ENCODE measurements at places on chromosomes 13 and 19.
A peak's percentile ranks its signal among the peaks of the same experiment; 100 is the strongest.

GRCh38 chr19:17332677-17333581, 1.7 kb downstream of the ANO8 start:
- peak; percentile 35 for DNase-seq

DNA sequence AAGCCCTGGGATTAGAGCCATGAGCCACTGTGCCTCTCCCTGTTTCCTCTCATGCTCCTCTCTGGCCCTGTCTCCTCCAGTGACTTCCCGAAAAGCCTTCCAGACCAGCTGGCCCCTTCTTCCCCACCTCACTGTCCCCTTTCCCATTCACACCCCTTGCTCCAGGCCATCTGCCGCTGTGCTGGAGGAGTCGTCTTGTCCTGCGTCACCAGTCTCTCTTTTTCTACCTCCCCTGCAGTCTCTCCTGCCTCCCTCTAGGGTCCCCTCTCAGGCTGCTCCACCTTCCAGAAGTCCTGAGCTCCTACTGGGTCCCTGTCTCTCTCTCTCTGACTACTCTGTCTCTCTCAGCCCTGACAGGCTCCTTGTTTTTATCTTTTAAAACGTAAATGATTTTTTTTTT, 5.3 kb upstream of the FFAR1 start:
- no peak for DNase-seq

GRCh38 chr13:38898481-38898880, 92.2 kb downstream of the STOML3 start:
- no peak for DNase-seq

- no peak for DNase-seq
Observed at GRCh38 chr19:3370214-3370720, 3.9 kb downstream of the NFIC start.

DNA sequence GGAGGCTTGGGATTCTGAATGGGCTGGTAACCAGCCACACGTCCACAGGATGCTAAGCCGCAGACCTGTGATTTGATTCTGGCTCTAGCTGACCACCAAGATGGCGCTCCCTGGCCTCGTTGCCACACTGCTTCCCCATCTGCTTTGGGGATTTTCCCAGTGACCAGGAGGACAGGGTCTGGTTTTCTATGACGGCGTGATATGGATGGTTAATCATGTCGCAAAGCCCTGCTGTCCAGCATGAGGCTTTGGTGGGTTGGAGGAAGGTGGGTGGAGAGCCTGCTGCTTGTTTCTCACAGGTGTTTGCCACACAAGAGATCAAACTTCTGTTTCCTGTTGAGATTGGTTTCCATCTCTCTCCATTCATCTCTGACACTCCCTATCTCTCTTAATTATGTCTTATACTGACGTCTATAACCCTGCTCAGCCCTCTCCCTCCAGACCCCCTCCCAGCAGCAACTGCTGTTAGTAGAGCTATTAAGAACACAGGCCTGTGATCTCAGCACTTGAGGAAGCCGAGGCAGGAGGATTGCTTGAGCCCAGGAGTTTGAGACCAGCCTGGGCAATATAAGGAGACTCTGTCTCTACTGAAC, 102.7 kb downstream of the SIPA1L3 start:
- DNase-seq, result no peak

DNA sequence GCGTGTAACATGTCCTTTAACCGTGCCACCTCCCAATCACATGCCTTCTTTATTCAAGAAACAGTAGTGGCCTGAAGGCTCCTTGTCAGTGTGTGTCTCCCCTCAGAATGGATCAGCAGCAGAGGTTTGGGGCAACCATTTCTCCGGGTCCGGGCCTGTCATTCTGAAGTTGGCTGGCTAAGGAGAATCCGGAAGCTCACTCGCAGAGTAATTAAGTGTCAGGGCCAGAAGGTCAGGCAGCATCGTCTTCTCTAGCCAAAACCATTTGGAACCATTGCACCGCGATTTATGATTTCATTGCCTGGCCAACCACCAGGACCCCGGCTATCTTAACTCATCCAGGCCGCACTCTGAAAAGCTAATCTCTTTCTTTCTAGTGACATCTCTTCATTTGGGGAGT, 550.8 kb downstream of the EFNB2 start:
- DNase-seq, result no peak

DNA sequence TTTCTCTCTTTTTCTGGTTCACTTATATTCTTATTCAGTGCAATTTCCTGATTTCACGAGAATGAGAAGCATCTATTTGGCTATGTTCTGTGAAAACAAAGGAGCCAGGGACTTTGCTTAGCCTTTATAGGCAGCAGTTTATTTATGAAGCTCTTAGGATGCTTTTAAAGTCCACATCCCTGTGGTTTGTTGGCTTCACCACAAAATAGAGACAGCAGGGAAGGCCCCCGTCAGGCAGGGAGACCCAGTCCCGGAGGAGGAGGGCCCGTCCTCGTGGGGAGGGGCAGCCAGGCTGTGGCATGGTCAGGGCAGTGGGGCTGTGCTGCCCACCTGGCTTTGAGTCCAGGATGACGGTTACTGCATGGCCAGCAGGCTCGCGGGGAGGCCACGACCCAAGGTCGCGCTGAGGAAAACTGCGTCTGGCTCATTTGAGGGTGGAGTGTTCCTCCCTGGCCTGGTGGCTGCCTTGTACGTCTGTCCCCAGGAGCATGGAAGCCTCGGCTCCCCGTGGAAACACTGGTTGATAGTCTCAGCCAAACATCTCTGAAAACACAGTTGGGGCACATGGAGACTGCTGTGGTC, 92.7 kb downstream of the ATP11A start:
- DNase-seq, result no peak

DNA sequence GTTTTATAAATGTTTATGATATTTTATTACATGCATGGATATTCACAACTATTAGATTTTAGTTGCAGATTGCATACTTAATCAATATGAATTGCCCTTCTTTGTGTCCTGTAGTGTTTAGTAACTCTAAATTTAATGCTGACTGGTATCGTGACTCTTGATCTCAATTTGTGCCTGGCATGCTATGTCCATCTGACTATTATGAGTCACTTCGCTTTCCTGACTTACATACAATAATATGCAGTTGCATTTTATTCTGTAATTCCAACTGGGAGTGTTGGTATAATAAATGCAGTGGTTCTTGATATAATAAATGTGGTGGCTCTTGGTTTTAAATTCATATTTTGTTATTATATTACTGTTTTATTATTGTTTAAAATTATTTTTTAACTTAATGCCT, 277.5 kb downstream of the LIG4 start:
- no peak for DNase-seq
